ENCODE measurements at places on chromosomes 1 and 21.

DNA sequence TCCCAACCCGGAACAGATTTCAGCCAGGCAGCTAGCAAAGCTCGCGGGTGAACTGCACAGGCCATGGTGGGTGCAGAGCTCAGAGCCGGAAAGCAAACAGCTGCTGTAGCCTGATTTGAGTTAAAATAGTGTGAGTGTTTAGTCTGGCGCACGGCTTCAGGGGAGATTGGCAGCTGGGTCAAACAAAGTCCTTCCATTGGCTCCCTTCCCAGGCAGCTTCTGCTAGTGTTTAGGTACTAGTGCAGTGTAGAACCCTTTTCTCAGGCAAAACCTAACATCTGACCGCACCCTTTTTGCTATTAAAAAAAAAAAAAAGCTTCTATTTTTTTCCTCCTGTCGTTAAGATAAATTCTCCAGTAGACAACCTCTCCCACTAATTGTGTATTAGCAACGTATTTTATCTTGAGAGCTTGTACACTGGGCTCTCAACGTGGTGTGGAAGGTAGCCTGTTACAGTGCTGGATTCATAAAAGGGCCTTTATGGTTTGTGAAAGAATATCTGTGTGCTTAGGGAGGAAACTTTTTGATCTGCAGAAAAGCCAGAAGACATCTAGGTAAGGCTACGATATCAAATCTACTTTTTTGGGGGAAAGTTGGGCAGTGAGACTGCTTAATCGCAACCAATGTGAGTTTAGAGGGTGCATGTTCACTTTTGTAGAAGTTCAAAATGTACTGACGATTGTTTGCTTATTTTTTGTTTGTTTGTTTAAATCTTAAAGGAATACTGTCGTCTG is 689.6 kb downstream of the USP25 start:
- H3K36me3 ChIP-seq, result no peaks in the 10 kb centered on the region
- no peak for DNase-seq
- no peak overlapping the region for H3K27ac ChIP-seq

GRCh38 chr1:207331354-207332313 is 10.2 kb downstream of the CD55 start:
- no peak overlapping the region for H3K27ac ChIP-seq
- no peak overlapping the region for H3K4me3 ChIP-seq
- H3K27me3 ChIP-seq, result no peaks in the 10 kb centered on the region
- peaks cover 7% of the 10 kb centered on the region for H3K4me1 ChIP-seq

GRCh38 chr21:28699596-28700259 is 292.9 kb downstream of the LTN1 start:
- no peaks in the 10 kb centered on the region for H3K36me3 ChIP-seq
- H3K27me3 ChIP-seq, result no peaks in the 10 kb centered on the region
- no peak overlapping the region for H3K27ac ChIP-seq
- DNase-seq, result no peak

DNA sequence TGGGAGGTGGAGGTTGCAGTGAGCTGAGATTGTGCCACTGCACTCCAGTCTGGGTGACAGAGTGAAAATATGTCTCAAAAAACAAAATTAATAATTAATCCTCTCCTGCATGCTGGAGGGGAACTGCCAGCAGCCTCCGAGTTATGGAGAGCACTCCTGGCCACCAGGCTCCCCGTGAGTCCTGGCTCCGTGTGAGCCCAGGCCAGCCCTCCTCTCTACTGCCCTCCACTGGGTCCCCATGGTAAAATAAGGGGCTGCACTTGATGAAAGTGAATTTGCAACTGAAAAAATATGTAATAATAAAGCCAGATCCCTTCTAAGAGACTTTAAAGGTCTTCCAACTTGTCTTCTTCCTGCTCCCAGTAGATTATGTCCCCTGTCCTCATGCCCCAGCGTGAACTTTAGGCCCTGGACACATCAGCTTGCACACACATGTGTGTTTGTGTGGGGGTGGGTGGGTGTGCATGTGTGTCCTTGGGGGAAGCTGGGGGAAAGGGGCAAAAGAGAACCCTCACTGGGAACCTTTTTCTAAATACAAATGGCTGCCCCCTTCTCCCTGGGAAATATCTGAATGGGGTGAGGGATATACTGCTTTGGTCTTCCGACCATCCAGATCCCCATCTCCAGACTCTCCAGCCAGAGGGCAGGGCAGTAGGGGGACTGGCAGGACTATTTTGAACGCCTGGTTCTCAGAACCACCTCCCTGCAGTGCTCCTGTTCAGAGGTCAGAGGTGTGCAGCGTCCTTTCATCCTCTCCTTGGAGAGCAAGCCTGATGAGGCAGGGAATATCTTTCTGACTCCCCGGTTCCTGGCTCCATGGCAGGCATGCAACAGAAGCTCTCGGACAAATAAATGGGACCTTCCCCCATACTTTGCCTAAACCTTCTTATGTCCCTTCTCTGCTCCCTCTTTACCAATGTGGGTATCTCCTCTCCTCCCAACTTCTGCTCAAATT is 26.2 kb downstream of the NEK2 start:
- H3K4me3 ChIP-seq, result no peak overlapping the region
- H3K27me3 ChIP-seq, result no peaks in the 10 kb centered on the region
- H3K27ac ChIP-seq, result no peak overlapping the region
- no peaks in the 10 kb centered on the region for H3K4me1 ChIP-seq
- DNase-seq, result no peak

DNA sequence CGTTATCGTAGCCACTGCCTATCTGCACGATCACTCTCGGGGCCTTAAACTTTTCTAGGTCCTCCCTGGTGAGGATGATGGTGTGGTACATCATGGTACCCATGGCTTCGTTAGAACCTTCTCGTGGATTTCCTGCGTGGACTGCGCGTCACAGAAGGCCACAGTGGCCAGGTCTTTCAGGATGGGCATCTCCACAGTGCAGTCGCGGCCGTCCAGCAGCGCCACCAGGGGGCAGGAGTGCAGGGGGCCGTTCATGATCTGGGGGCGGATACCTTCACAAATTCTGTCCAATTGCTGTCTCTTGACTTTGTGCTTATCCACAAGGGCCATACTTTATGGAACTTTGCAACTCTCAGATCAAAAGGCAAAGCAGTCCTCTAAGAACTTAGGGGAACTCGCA is 69.6 kb downstream of the WLS start:
- no peaks in the 10 kb centered on the region for H3K36me3 ChIP-seq
- no peak for DNase-seq
- H3K27me3 ChIP-seq, result no peaks in the 10 kb centered on the region
- H3K4me3 ChIP-seq, result no peak overlapping the region

GRCh38 chr1:178344513-178345091 is 152.2 kb downstream of the CLEC20A start:
- H3K36me3 ChIP-seq, result no peaks in the 10 kb centered on the region
- H3K4me1 ChIP-seq, result no peaks in the 10 kb centered on the region
- no peak overlapping the region for H3K4me3 ChIP-seq
- no peak for DNase-seq
- no peak overlapping the region for H3K27ac ChIP-seq
- no peaks in the 10 kb centered on the region for H3K27me3 ChIP-seq

- no peak overlapping the region for H3K27ac ChIP-seq
- no peak overlapping the region for H3K4me3 ChIP-seq
- H3K36me3 ChIP-seq, result no peaks in the 10 kb centered on the region
Observed at GRCh38 chr1:177383715-177384114, 213.0 kb downstream of the BRINP2 start.

- H3K27me3 ChIP-seq, result peaks cover 6% of the 10 kb centered on the region
- no peak overlapping the region for H3K27ac ChIP-seq
- H3K36me3 ChIP-seq, result no peaks in the 10 kb centered on the region
- H3K4me3 ChIP-seq, result peak overlapping the region; percentile 47
- H3K4me1 ChIP-seq, result peaks cover 15% of the 10 kb centered on the region
Observed at GRCh38 chr1:39789571-39790110, 976 bp upstream of the BMP8B start.

DNA sequence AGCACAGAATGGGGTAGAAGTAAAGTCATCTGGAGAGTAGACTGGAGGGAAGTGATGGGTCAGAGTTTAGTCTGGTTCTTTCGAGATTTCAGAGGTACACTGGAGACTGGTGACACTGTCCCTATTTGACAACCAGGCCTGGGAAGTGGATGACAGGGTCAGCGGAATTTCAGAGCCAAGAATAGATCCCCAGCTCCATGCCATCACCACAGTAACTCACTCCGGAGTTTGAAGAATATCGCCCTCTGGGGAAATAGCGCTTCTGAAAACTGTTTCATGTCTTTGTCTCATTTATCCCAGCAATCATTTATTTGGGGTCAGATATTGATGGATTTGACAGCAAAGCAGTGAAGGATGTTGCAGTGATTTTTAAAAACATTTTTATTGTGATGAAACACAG is 7.6 kb upstream of the NFASC start:
- DNase-seq, result no peak
- peaks cover 4% of the 10 kb centered on the region for H3K27me3 ChIP-seq
- no peaks in the 10 kb centered on the region for H3K4me1 ChIP-seq
- no peak overlapping the region for H3K27ac ChIP-seq

- no peaks in the 10 kb centered on the region for H3K4me1 ChIP-seq
- H3K36me3 ChIP-seq, result no peaks in the 10 kb centered on the region
- DNase-seq, result no peak
- no peak overlapping the region for H3K27ac ChIP-seq
Observed at GRCh38 chr1:29651246-29651645, 414.9 kb downstream of the PTPRU start.

DNA sequence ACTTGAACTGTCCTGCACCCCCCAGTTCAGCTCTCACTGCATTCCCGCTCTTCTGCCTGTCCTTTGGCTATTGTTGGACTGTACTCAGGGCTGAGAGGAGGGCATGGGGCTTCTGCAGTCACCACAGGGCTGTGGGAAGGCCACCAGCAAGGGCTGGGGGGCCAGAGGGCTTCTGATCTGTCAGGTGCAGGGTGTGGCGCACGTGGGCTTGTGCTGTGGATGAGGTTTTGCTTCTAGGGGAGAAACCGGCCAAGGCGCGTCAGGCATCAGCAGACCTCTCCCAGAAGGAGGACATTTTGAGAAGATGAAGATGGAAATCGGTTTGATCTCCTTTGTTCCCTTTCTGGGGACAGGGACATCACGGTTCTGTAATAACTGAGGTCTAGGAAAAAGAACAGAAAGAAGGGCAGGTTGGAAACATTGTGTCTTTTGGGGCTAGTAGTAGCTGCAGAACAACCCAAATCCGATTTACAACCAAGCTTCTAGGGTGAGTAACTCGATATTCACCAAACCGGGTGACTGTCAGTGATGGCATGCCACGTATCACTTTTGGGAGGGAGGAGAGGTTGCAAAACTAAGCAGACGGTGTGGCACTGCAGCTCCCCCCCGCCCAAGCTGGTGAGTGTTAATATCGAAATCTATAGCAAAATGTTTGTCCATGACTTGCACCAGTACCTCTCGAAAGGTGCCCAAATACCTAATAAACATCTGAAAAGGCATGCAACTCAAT is 40.9 kb downstream of the AGPAT3 start:
- DNase-seq, result no peak
- no peak overlapping the region for H3K4me3 ChIP-seq
- H3K4me1 ChIP-seq, result peaks cover 12% of the 10 kb centered on the region
- no peak overlapping the region for H3K27ac ChIP-seq
- H3K36me3 ChIP-seq, result peaks cover 37% of the 10 kb centered on the region

- H3K4me3 ChIP-seq, result no peak overlapping the region
- peaks cover 16% of the 10 kb centered on the region for H3K4me1 ChIP-seq
- DNase-seq, result no peak
- H3K27me3 ChIP-seq, result no peaks in the 10 kb centered on the region
Observed at GRCh38 chr1:228374711-228375577, 31.7 kb downstream of the TRIM11 start.

DNA sequence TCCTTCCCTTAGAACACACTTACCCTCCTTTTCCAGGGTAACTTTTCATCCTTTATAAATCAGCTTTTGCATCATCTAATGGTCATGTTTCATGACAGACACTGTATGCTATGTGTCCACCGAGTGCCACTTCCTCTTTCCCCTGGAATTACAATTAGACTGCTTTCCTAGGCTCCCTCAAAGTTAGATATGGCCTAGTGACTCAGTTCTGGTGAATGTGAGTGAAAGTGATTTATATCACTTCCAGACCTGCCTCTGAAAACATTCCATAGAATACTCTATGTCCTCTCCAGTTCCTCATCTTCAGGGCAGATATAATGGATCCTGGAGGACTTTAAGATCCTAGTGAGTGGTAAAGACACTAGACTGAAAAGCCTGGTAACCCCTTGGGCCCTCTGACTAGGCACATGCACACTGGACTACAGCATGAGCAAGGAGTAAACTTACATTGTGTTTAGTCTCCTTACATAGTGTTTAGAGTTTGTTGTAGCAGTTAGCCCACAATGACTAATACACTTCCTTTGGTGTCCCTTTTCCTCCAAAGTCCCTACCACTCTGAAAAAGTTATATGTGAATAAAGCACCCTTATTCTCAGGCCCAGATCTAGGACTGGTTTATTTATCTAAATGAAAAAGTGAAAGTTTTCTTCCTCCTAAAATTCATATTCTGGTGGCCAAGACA is 59.3 kb downstream of the GPR88 start:
- no peaks in the 10 kb centered on the region for H3K36me3 ChIP-seq
- no peaks in the 10 kb centered on the region for H3K27me3 ChIP-seq
- no peak overlapping the region for H3K4me3 ChIP-seq
- no peak overlapping the region for H3K27ac ChIP-seq
- no peaks in the 10 kb centered on the region for H3K4me1 ChIP-seq

DNA sequence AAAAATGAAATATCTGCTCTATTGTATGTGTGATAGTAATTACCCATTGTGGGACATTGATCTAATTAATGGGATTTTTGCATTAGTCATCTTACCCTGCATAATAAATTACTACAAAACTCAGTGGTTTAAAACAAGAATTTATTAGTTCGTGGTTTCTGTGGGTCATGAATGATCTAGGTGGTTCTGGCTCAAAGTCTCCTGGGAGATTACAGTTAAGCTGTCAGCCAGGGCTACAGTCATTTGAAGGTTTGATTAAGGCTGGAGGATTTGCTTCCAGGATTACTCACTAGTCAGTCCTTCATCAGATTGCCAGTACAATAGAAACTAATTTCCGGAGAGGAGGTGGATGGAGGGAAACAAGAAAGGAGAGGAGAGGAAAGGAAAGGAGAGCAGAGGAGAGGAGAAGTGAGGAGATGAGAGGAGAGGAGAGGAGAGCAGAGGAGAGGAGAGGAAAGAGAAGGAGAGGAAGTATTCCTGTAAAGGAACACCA is 60.4 kb upstream of the TNFSF4 start:
- H3K27me3 ChIP-seq, result no peaks in the 10 kb centered on the region
- H3K36me3 ChIP-seq, result no peaks in the 10 kb centered on the region
- H3K4me1 ChIP-seq, result no peaks in the 10 kb centered on the region
- H3K4me3 ChIP-seq, result no peak overlapping the region

- H3K4me3 ChIP-seq, result no peak overlapping the region
- no peaks in the 10 kb centered on the region for H3K27me3 ChIP-seq
- no peaks in the 10 kb centered on the region for H3K4me1 ChIP-seq
- H3K27ac ChIP-seq, result no peak overlapping the region
- DNase-seq, result no peak
Observed at GRCh38 chr1:98306517-98307089, 354.9 kb upstream of the SNX7 start.

GRCh38 chr1:90970208-90970607 is 51.6 kb downstream of the ZNF644 start:
- no peak overlapping the region for H3K4me3 ChIP-seq
- H3K27me3 ChIP-seq, result no peaks in the 10 kb centered on the region
- peaks cover 15% of the 10 kb centered on the region for H3K36me3 ChIP-seq
- DNase-seq, result no peak
- no peaks in the 10 kb centered on the region for H3K4me1 ChIP-seq
